Stimulated activated CD8-positive, alpha-beta memory T cell treated with anti-CD3 and anti-CD28 coated beads, Interleukin-7, amount 100 ng/mL, for 48 hours (primary cell): ENCODE measurements at places on chromosomes 5 and 9.

DNA sequence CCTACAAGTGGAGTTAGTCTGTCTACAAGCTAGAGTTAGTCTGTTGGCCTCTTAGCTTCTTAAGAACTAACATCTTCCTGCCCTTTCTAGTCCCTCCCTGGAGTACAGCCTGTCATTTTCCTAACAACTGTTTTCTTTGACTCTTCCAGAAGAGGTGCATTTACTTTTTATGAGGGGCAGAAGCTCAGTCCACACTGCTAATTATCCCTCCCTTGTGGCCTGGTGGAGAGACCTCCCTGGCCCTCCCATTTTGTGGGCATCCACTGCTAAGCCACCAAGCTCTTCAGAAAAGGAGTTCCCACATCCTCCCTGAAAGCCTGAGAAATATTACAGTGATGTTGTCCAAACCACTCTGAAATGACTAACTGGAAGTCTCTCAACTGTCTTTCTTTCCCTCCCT lies 8.0 kb downstream of the MAP1B start:
- no peak for DNase-seq

DNA sequence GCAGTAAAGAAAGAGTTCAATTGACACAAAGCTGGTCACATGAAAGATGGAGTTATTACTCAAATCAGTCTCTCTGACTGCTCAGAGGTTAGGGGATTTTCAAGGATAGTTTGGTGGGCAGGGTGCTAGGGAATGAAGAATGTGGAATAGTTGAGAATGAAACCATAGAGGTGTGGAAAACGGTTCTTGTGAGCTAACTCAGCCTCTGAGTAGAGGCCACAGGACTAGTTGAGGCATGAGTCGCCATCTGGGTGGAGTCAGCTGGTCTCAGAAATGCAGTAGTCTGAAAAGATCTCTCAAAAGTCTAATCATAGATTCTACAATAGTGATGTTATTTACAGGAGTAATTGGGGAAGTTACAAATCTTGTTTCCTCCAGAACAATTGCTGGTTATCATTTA lies 178.9 kb upstream of the SPEF2 start:
- no peak for DNase-seq

GRCh38 chr5:9239626-9240025 lies 306.2 kb downstream of the SEMA5A start:
- DNase-seq: no peak

- DNase-seq: no peak
Measured at GRCh38 chr5:148961261-148962199, 101.3 kb downstream of the SH3TC2 start.

- DNase-seq: no peak
Measured at GRCh38 chr9:137160716-137161557, 8.9 kb downstream of the LRRC26 start.

DNA sequence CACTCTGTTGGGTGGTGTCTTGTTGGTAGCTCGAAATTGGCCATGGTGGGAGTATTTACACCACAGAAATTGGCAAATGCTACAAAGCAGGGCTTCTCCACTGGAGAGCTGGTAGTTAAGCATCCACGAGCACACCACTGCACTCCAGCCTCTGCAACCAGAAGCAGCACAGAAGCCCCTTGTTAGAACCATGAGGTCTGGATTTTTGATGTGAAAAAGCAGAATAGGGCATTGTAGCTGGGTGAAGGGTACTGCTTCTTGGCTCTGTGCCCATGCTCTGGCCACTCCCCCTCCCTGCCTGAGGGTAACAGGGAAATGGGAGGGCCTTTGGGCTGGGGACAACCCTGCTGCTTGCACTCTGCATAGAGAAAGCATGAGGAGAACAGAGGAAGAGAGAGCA lies 81.2 kb upstream of the UBTD2 start:
- no peak for DNase-seq

DNA sequence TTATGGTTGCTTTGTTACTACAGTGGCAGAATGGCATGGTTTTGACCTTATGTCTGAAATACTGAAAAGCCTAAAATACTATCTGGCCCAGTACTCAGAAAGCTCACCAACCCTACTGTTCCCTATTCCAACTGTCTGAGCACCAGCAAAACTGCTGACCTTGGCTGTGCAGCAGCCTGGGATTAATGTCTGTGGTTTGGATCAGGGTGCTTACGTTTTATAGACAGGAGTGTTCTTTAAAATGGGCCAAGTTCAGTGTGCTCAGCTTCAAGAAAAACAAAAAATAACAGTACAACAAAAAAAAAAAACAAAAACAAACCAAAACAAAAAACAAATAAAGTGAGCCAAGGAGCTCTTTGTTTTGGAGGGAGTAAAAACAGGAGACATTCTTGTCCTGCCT lies 36.4 kb downstream of the SLC28A3 start:
- no peak for DNase-seq

GRCh38 chr9:87290241-87291052 lies 207.2 kb upstream of the DAPK1 start:
- DNase-seq: no peak

DNA sequence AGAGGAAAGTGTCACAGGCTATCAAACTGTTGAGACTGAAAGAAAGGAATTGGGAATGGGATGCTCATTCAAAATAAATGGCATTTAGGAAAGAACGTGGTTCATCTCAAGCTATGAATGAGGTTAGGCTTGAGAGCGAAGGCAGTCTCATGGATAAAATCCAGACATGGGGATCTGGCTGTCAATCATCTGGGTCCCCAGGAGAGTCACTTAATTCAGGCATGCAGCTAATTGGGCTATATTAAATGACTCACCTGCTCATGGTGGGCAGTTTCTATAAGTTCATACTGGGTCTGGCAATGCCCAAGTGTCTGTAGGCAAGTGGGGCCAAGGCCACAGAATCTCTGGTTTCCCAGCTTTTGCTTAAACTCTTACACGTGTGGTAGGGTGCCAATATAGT lies 286.5 kb upstream of the SEMA6A start:
- no peak for DNase-seq

GRCh38 chr9:89058906-89059305 lies 67.6 kb downstream of the S1PR3 start:
- no peak for DNase-seq

DNA sequence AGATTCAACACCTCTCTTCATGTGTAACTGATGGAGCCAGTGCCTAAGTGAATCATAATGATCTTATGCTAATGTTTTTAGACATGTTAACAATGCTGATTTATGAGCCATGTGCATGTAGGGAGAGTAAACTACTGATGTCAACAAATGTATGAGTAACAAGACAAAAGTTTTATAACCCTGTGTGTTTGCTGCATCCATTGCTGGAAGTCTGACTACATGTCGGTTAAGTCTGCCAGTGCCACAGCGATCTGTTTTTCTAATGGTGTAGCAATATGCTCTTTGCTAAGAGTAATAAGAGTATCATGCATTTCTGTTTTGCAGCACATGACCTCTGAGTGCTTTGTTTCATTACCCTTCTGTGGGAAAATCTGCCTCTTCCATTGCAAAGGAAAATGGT lies 26.4 kb upstream of the TMOD1 start:
- no peak for DNase-seq

DNA sequence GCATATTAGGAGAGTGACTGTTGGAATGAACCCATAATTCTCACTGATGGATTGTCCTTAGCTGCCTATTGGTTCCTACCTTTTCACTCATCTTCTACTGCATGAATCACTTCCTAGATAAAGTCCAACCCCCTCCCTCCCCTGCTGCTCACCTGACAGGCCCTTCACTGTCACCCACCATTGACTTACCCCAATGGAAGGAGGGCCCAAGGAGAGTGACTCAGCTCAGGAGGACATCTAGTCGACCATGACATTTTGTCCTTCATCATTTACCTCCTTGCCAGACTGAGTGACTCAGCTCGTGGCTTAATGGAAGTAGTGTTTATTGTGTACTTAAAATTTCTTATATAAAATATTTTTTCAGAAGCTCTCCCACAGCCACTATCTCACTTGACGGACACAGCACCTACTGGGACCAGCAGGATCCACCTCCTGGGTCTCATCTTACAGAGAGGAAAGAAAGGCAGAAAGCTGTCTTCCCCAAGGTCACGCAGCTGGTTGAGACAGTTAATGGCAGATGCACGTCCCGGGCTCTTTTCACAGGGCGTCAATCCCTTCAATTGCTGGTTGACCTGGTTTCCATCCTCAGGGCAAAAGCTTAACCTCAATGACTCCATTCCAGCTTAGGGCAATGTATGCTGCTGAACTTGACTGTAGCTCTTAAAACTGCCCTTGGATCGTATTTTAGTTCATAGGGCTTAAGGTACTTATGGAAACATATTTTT lies 142.3 kb downstream of the MARCHF11 start:
- DNase-seq: no peak

DNA sequence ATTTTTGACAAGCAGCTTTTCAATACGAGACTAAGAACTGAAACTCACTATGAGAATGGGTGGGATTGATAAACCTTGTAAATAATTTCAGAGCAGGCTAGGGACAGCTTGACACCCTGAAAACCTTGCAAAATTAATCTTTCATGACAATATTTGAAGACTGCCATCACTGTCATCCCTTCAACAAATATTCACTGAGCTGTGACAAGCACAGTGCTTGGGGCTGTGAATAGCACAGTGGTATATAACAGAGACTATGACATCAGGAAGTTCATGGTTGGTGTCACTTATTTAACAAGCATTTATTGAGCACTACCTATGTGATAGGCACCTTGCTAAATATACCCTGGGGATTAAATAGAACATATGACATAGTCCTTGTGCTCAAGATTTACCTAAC lies 741.0 kb upstream of the RIOK2 start:
- no peak for DNase-seq

DNA sequence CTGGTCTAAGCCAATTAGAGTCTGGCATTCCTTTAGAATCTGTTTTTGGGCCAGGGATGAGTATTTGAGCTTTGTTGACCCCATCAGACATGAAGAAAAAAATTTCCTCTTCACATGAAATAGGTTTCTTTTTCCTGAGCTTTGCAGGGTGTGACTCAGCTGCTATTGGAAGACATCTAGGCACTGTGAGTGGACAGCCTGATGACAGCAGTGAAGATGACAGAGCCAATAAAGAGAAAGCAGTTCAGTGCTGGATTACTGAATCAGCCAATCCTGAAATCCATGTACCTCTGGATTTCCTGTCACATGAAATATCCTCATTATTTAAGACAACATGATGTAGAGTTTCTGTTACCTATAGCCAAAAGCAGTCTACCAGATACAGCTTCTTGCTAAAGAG lies 51.3 kb upstream of the GRIA1 start:
- no peak for DNase-seq

DNA sequence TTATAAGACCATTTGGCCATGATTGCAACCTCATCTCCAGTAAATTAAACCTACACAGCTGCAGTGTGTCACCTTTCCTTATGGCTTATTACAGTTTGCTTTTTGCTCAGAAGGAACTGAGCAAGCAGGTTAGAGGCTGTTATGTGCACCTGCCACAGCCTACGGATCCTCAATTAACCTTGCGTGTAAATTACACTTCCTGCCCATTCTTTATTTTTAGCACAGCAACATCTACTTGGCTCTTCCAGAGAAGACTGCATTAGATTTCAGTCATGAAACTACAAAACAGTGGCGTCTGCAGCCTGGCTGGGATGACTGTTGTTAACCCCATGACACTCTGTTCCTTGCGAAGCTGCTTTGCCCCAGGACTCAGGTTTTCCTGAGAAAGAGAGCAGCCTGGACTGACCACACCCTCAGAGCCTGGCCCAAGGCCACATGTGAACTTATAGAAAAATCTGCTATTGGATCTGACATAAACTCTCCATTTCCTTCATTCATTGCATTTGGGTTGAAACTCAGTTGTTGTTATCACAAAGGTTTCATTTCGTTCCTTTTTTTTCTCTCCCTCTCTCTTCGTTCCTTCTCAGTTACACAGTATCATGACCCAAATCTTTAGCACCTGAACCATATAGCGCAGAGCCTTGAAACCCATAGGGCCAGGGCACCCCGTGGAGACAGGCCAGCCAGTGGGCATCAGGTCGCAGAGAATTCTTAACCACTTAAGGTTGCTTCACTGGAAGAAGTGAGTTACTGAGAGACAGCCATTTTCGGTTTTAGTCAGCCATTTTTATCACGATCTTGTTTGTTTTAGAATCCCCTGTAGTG lies 138.6 kb downstream of the PALM2AKAP2 start:
- peak; percentile 62 for DNase-seq

GRCh38 chr9:33175649-33176325 lies 8.7 kb upstream of the B4GALT1 start:
- no peak for DNase-seq

DNA sequence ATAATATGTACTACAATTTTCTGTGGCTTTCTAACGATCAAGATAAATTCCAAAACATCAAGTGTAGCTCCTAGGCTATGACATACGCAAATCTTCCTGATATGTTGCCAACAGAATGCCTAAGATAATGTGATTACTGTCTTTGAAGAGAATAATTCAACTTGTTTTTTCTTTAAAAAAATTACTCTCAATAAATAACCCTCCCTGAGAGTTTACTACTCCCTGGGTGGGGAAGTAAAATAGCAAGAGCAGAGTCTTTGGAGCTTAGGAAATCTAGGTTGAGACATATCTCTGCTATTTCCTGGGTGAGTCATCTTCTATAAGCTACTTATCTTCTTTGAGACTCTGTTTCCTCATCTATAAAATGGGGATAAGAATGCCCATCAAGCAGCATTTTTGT lies 201.2 kb downstream of the ACTL7B start:
- no peak for DNase-seq

DNA sequence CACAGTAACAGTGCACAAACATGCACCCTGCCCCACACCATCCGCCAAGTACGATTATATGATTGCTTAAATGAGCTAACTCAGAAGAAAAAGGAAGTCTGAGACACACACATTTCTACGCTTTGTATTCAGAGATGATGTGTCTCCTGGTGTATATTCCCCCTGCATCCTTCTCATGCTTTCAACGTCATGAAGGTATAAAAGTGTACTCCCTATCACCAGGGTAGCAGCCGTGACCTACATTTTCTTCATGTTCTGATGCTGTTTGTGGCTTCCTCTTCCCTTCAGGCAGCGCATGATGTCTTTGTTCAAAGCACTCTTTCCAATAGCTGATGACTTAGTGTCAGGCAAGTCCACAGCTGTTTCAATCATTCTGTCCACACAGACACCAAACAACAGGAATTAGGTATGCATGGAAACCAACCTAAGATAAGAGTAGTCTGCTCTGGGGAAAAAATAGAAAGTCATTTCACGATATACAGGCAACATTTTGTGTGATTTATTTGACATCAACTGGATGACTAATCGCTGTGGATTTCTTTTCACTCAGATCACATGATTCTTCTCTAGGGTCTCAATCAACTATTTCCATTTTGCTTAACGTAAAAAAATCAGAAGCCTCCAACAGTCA lies 269.4 kb upstream of the PTGER4 start:
- no peak for DNase-seq

GRCh38 chr9:93232388-93232960 lies 48.5 kb downstream of the WNK2 start:
- DNase-seq: no peak
